ENCODE measurements at places on chromosomes 2 and 18. TPM values are rescaled to one million over a fixed set of nuclear protein-coding genes. Genes with fewer than 3 reads are reported as not detected.

- no peak for DNase-seq
Measured at GRCh38 chr2:194566907-194567660, 1089.9 kb upstream of the SLC39A10 start.

DNA sequence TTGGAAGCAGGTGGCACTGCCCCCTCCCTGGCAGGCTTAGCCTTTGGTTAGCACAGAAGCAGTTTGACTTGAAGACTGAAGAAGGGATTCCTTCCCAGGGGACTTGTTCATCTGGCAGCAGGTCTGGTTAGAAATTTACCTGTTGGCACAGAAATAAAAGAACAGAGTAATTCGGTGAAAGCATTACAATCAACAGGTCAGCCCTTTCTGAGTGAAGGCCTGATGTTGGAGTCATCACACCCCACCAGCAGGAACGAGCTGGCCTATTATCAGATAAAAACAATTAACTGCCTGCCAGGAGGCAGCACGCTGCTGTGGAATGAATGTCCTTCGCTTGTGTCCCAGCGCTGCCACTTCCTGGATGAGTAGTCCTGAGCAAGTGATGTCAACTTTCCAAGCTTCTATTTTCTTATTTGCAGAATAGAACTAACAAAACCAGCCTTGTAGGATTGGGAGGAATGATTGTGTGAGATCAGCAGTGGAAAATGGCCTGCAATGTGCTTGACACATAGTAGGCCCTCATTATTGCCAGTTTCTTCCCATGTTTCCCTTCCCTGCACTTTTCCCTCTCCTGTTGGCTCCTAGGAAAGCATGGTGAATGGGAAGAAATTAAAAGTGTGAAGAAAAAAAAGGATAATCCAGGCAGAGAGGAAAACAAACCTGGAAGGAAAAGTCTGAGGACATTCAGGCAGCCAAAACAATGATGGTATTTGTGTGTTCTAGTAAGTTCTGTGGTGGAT, 29.0 kb downstream of the LGALSL start:
- DNase-seq = no peak

DNA sequence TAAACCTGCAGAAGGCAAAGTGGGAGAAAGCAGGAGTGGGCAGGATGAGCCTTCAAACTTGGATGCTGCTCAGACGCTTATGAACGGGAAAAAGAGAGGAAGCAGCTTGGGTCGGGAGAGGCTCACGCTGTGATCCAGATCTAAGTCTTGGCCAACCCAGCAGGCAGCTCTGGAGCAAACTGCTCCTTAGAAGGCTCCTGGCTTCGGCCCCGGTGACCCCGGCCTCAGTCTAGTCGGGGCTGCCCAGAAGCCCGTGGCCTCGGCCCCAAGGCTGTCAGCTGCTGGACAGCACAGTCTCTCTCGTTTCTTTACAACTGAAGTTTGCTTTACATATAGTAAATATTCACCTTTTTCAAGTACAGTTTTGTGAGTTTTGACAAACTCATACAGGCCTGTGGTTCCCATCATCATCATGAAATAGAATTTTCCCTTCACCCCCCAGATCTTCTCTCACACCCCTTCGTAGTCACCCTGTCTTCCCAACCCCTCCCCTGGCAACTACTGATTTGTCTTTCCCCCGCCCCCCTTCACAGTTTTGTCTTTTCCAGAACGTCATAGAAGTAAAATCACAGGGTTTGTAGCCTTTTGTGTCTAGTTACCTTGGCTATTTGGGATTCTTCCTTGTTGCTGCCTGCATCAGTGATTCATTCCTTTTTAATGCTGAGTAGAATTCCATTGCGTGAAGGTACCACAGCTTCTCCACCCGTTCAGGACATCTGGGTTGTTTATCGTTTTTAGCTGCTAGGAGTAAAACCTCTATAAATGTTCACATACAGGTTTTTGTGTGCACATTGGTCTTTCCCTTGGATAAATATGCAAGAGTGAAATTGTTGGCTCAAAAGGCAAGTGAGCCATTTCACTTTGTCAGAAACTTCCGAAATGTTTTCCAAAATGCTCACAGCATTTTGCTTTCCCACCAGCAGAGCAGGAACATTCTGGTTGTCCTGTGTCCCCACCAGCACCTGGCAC, 35.1 kb downstream of the MYO7B start:
- no peak for DNase-seq

DNA sequence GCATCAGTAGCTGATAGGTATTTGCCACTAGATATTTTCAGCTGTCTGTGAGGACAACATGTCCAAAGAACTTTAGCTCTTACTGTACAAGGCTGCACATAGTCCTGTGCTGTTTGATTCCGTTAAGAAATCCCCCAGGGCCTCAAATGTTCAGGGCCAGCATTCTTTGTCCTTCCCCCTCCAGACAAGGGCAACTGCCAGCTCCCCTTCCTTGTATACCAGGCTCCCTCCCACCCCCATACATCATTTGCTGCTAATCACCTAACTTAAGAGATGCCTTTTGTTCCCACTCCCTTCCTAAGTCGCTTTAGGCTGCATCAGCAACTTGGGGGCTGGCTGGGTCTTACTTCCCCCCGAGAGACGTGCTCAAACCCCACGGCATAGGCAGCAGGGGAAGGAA, 138.7 kb downstream of the CDH20 start:
- no peak for DNase-seq

- no peak for DNase-seq
Measured at GRCh38 chr2:30127016-30127893, 19.6 kb upstream of the YPEL5 start.

GRCh38 chr18:21496277-21496835, 104.1 kb downstream of the ESCO1 start:
- DNase-seq = no peak

Gene SLC30A3
- 20.5 TPM for total RNA-seq

DNA sequence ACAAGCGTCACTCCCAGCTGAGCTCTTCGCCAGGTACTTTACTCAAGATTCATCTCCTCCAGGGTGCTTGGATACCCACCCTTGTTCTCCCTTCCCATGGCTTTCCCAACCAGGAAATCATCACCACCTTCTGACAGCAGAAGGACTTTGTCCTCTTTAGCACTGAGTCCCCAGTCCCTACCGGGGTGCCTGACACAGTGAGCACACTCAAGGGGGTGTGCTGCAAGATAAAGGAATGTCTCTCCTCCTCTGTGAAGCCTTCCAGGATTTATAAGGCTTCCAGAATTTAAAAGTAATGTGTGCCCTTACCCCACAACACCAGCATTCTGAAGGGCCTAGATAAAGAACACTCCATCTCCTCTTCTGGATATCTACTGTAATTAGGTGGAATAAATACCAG, 39.6 kb downstream of the ACVR1 start:
- DNase-seq = no peak

Gene GPR155
- 3.8 TPM for total RNA-seq

GRCh38 chr18:22032392-22032961, 136.9 kb upstream of the GATA6 start:
- peak; percentile 88 for DNase-seq

DNA sequence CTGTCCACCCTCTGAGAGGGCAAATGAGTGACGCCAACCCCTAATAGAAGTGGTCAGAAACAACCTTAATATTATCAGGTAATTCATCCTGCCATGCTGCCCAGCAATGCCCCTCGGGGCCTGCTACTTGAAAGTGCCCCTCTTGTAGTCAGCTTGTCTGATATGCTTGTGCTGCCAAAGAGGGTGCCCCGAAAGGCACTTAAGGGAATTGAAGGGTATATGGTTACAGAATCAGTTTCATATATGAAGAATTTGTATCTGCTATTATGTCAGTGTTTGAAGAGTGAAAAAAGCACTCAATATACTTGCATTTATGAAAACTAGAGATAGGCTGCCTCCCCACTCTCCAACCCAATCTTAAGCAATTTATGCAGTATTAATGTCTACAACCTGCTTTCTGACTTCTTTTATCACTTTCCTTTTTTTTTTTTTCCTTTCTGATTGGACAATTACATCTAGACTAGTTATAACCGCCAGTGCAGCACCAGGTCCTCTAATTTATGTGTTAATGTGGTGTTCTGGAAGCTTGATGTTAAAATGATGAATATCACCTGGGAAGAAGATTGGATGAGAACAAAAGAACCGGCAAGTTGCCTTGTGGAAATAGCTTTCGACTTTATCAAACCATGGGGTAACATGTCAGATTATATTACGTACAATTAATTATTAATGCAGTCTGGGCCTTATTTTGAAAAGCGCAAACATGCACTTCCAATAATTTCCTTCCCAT, 646.9 kb upstream of the ACVR2A start:
- DNase-seq = no peak

Gene LAMA3
- 5.6 TPM for total RNA-seq

Gene CHRNG
- total RNA-seq = not detected

Gene PROKR1
- not detected for total RNA-seq

DNA sequence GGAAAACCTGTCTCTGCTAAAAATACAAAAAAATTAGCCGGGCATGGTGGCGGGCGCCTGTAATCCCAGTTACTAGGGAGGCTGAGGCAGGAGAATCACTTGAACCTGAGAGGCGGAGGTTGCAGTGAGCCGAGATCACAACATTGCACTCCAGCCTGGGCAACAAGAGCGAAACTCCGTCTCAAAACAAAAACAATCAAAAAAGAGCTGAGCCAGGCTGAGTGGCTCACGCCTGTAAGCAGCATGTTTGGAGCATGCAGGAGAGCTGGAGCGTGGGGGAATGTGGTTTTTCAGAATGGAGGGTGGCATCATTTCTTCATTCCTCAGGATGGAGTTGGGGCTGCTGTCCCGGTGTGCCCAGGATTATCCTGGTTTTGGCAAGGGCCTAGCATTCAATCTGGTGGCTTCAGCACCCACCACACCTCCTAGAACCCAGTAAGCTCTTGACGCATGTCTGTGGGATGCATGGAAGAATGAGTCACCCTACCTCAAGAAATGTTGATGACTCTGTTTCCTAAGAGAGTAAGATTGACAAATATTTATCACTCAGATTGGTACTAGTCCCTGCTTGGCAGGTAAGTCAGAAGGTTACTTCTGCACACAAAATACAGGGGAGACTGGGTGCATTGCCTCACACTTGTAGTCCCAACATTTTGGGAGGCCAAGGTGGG, 90.2 kb upstream of the ODC1 start:
- peak; percentile 63 for DNase-seq

DNA sequence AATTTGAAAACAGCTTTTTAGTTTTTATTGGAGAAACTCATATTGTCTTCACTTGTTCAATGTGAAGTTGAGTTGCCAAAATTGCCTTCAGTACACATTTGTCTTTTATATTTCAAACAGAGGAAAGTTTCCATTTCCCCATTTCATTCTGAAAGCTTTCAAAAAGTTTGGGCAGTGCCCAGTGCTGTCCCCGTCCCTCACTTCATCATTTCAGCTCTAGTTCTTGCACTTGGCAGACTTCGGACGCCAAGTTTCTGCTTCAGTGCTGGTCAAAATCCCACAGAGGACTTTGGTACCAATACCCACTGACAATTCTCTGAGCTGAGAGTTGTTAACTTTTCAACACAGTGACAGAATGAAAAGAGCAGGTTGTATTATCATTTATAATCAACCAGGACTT, 43.4 kb upstream of the AQP4 start:
- no peak for DNase-seq

Gene SERPINB10
- not detected for total RNA-seq

- DNase-seq = no peak
Measured at GRCh38 chr2:205612636-205613035, 69.7 kb upstream of the NRP2 start.

DNA sequence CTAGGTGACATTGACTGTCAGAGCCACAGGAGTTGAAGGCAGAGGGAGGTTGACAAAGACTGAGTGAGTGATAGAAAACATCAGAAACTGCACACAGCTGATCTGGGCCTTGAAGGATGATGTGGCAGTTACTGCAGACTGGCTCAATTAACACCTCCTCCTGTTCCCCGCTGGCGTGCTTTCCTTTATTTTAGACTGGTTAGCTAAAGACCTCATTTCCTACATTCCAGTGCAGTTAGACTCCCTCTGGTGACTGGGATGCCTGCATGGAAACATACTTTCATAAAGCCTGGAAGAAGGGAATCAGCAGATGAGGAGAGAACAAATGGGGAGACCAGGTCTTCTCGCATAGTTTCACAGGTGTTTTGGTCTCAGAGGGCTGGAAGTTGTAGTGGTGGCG, 7.1 kb downstream of the TPGS2 start:
- DNase-seq = no peak

DNA sequence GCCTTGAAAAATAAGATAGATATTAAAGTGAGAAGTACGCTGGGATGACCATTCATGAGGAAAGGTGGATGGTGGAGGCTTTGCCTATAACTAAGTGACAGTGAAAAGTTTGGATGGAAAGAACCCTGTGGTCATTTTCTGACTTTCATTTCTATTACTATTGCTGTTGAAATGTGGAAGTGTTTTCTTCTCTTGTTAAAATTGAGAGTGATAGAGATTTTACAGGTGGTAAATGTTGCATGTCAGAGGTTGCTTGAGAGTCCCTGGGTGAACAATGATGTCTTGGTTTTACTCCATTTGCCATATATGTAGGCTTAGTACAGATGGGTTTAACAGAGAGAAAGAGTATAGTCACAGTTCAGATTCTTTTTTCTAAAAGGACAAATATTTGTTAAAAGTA, 18.4 kb downstream of the NCOA1 start:
- DNase-seq = no peak

- no peak for DNase-seq
Measured at GRCh38 chr18:52325997-52326396, 14.0 kb upstream of the DCC start.

Gene MYO5B
- total RNA-seq = 32.1 TPM

GRCh38 chr2:54083445-54083844, 32.0 kb upstream of the ACYP2 start:
- DNase-seq = no peak

- DNase-seq = no peak
Measured at GRCh38 chr18:45359275-45360009, 255.8 kb upstream of the SLC14A2 start.

Gene COL4A3
- 4.9 TPM for total RNA-seq

GRCh38 chr18:6256521-6256920, 158.2 kb downstream of the L3MBTL4 start:
- no peak for DNase-seq

DNA sequence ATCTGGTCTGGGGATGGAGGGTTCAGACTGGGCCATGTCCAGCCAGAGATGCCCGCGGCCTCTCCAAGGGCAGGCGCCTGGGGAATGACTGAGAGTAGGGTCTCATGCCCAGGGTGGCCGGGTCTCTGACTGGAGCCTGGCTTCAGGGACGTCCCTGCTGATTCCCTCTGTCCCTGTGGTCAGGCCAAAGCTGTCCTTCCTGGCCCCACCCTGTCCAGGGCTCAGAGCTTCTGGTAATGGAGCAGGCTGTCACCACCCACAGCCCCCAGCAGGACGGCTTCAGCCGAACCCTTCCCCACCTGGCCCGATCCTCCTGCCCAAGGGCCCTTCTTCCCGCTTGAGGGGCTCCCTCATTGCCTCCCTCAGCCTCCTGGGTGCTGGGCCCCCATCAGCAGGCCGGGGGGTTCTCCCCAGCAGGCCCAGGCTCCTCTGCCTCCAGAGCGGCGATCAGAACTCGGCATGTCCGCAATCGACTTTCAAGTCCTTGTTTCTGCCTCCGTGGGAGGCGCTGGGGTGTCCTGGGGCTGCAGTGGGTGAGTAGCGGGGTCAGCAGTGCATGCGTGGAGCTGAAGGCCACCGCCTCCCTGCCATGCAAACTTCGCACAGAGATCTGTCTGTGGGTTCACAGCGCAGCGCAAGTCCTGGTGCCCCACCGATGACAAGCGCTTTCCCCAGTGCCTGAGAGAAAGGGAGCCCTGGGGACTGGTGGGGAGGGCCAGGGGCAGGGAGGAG, 18.3 kb downstream of the RAMP1 start:
- DNase-seq = no peak

GRCh38 chr18:75122334-75122958, 86.5 kb downstream of the PTGR3 start:
- DNase-seq = no peak

Gene KCNJ3
- not detected for total RNA-seq

Data from HCT116 (cell line).